Urinary bladder (tissue), 4 donors: ENCODE measurements at places on chromosomes 1 and 21. TPM values are rescaled to one million over a fixed set of nuclear protein-coding genes. Genes with fewer than 3 reads are reported as not detected.

GRCh38 chr1:165069829-165070228 lies 286.7 kb downstream of the LMX1A start:
- no peak for DNase-seq

The DEPDC1 gene
- 0.10 TPM for polyA plus RNA-seq

GRCh38 chr1:212317916-212318315 lies 32.7 kb downstream of the PPP2R5A start:
- no peak for DNase-seq

DNA sequence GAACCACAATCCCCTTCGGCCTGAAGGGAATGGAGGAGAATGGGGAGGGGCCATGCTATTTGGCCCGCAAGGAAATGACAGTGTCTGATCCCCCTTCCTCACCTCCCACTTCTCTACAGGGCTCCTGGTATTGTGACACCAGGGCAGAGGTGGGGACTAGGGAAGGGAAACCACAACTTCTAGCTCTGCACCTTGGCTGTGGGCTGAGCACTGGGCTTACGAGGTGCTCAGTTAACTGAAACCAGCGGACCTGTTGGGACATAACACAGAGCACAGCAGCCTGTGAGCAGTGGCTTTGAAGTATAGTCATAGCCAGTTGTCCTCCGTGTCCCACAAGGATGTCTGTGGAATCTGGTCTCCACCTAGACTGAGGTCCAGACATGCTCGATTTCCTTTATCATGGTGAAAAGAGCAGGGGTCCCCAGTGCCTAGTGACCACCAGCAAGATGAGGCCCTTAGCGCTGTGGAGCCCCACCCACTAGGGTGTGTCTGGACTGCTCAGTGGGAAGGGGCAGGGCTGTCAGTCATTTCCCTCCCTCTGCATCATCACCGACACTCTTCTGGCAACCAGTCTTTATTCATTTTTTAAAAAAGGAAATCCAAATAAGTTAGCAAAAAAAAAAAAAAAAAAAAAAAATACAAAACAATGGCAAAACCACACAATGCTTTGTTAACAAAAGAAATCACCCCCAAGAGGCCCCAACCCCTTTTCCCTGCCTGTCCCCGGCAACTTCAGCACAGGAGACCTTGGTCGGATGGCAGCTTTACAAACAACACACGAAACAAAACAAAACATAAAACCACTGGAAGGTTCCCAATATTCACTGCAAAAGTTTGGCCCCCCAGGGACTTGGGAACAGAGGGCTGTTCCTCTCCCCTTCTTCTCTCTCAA lies 3.0 kb downstream of the MYOG start:
- no peak for DNase-seq

DNA sequence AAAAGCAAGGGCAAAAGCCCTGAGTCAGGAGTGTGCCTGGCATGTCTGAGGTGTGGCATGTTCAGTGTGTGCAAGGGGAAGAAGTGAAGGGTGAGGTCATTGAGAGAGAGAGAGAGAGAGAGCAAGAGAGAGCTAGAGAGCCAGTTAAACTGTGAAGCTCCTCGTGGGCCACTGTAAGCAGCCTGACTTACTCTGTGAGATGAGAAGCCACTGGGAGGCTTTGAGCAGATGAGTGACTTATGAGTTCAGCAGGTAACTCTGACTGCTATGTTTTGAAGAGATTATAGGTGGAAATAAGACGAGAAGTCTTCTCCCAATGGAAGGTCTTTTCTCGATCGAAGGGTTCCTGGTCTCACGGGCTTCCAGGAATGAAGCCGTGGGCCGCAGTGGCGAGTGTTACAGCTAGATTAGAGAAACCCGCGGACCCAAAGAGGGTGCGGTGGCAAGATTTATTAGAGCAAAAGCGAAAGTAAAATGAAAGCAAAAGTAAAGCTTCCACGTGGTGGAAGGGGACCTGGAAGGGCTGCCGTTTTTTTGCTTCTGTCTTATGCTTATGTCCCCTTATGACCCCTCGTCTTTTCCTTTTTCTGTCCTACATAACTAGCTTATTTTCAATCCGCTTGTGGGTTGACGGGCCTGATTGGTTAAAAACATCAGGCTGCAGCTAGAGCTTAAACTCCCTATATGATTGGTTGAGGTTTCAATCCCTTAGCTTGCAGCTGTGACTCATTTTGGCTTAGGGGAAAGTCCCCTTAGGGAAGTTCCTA lies 323.1 kb upstream of the FAM78B start:
- DNase-seq: no peak

DNA sequence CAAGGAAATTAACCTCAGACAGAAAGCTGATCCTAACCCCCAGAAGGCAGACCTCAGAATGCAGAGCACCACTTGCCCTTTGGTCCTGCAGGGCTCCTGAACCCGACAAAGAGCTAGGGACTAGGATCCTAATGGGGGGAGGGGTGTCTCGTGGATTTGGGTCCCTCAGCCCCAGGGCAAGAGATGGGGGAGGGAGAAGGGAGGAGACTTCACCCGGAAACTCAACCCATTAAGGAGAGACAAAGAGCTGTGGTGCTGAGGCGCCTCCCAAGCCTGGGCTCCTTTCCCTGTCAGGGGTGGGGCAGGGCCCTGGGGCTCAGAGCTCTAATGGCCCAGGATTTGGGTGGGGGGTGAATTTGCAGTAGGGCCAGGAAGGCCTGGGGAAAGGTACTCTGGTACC lies 2.9 kb downstream of the NECTIN4 start:
- no peak for DNase-seq

The C1orf21 gene
- 67.3 TPM for polyA plus RNA-seq

The FAM110D gene
- polyA plus RNA-seq: 7.4 TPM

The SLC5A3 gene
- 2.1 TPM for polyA plus RNA-seq

DNA sequence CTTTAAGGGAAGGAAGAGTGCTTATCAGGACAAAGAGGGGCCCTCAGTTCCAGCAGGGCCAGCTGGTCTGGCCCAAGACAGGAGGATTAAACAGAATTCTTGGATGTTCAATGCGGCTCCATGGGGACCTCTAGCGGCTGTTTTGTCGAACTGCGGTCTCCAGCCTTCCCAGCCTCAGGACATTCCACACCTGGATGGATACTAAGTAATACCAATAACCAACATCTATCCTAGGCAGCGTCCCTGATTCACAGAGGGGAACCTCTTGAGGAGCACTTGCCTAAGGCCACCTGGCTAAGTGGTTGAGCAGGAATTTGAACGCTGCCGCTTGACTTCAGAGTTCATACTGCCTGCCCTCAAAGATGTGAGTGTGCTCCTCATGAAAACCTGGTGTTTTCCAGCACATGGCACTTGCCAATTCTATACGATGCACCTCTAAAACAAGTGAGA lies 15.5 kb upstream of the CD247 start:
- DNase-seq: peak; percentile 41

The PDE9A gene
- polyA plus RNA-seq: 33.2 TPM

The LRRC8C gene
- polyA plus RNA-seq: 4.2 TPM

DNA sequence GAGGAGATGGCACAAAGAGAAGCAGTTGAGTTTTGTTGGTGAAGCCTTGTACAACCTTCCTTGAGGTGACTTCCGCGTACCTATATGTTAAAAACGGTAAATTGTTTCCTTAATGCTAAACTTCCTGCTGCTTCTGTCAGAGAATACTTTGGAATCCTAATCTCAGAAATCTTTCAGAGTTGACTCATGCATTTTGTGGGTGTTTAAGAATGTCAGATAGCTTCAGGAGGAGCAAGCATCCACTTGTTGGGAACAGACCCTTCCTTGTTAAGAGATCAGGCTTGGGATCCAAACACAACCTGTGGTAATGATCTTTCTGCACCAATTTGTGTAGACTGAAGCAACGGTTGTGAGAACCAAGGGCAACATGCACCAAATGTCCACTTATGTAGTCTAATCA lies 29.5 kb downstream of the AK4 start:
- no peak for DNase-seq

- DNase-seq: no peak
Measured at GRCh38 chr1:59008599-59009347, 224.9 kb upstream of the JUN start.

The TIE1 gene
- 35.2 TPM for polyA plus RNA-seq

DNA sequence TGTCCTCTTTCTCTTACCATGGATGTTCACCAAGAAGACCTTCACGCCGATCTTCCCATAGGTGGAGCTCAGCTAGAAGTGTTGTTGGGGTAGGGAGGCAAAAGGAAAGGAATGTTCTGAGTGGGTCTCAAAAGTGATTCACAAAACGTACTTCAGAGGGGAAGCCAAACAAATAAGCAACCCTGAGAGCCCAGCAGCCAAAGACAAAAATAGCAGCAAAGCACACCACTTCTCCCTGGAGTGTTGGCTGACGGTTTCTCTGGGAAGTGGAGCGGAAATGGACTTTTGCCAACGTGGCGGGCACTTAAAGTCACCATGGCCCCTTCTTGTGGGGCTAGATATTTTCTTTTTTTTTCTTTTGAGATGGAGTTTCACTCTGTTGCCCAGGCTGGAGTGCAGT lies 23.1 kb downstream of the SLC26A9 start:
- no peak for DNase-seq

The RSBN1 gene
- polyA plus RNA-seq: 9.6 TPM

The BLACAT1 gene
- polyA plus RNA-seq: 0.03 TPM

DNA sequence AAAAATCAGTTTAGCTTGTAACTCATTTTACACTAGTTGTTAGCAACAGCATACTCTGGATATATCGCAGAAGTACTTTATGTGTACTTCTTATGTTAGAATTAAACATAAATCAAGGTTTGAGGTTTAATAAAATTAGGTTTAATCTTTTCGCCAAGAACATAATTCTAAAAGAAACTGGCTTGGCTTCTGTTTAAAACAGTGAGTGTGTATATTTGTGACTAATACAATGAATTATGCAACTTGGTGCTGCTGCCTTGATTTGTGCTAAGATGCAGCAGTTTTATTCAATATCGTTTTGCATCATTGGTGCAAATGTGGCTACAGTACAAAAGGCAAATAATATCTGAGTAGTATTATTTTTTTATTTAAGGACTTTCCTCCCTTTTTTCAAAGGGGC lies 44.8 kb downstream of the USP25 start:
- DNase-seq: no peak

DNA sequence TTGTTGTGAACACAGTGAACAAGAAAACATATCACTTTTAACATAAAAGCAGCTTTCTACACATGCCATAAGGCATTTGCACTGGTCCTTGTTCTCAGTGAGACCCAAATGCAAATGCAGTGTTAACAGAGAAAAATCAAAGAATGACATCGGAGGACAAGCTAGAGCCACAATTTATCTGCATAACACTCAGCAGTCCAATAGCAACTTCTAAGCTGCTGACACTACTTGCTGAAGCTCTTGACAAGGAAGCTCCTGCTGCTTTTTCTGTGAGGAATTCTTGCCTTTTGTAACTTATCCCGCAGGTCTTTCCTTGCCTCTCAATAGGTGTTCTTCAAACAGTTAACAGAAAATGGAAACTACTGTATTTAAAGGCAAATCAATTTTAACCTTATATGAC lies 34.7 kb downstream of the USH2A start:
- DNase-seq: no peak

The ANKRD45 gene
- 0.32 TPM for polyA plus RNA-seq

DNA sequence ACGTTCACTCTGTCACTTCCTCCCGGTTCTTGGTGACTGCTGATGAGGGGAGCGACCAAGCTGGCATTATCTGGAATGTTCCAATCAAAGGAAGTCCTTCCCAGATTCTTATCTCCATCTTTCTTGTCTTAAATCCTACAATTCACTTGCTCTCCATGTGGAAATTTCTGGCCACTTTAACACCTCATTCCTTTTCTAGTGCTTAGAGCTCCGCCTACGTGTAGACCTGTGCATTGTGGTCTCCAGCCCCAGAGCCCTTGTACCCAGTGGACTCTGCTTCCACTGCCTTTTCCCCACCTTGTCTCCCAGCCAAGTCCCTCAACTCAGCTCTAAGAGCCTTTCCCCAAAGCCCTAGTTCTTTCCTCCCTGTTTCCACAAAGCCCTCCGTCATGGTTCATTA lies 12.2 kb upstream of the KLHDC7A start:
- no peak for DNase-seq

DNA sequence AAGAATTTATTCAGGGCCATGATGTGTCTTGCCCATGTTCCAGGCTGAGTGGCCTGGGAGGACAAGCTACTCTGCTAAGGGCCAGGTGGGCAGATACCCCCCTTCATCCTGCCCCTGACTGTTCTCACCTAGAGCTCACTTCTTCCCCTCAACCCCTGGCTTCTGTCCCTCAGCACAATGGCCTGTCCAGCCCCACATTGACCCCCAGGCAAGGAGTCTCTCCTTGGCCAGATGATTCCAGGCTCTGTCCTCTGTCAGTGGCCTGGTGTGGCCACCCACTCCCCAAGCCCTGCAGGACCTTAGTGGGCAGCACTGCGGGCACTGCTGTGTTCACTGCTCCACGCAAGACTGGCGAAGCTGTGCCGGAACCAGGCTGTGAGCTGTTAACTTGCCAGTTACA lies 460.0 kb downstream of the MATN1 start:
- no peak for DNase-seq

The GOLT1A gene
- polyA plus RNA-seq: 9.1 TPM

DNA sequence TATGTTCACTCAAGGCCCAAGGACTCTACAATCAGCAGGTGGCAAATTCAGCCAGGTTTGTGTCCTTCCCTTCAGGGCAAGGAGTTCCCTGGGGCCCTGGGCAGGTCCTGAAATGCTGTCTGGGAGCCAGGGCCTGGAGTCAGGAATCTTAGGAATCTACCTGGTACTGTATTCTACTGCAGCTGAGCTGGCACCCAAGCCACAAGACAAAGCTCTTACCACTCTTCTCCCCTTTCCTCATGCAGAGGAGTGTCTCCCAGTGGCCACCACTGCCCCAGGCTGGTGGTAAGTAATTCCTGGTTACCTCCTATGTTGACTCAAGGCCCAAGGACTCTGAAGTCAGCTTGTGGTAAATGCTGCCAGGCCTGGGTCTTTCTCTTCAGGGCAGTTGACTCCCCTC lies 153.4 kb downstream of the NRIP1 start:
- DNase-seq: no peak

The LHX8 gene
- polyA plus RNA-seq: 0.46 TPM

- DNase-seq: no peak
Measured at GRCh38 chr1:90475631-90476030, 241.5 kb downstream of the BARHL2 start.

The HDAC1 gene
- polyA plus RNA-seq: 73.6 TPM

The SLAMF7 gene
- polyA plus RNA-seq: 1.5 TPM

The LAMC1 gene
- 178 TPM for polyA plus RNA-seq
